ENCODE measurements at places on chromosomes 1 and 21.

- DNase-seq, result no peak
These were observed 13.8 kb upstream of the THEM5 start for GRCh38 chr1:151867321-151867720.

- peak; percentile 40 for DNase-seq
These were observed 40.4 kb downstream of the CASZ1 start for GRCh38 chr1:10755970-10756521.

DNA sequence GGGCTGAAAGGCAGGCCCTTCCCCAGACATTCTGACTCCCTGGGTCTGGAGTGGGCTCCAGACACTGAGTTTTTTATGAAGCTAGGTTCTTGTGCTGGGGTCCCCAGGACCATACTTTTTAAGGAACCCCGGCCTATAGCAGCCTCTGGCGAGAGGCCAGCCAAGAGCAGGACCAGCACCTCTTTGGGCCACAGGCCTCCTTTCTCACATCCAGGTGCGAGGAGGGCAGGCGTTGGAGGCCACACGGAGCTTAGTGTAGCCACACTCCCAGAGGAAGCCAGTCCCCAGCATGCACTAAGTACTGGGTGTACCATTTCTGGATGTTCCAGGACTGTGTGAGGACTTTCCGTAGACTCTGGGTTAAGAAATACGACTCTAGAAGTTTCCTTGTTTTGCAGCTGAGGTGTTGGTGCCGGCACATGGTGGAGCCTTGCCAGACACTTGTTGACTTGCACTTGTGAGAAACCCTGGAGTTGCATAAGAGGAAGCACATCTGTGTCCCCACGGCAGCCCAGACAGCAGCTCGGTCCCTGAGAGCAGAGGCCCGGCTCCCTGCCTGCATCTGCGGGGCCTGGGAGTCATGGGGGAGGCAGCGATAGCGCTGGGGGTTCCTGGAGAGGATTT, 122.2 kb upstream of the VAMP3 start:
- no peak for DNase-seq

GRCh38 chr1:203197625-203198024, 11.1 kb upstream of the CHI3L1 start:
- peak; percentile 71 for DNase-seq

DNA sequence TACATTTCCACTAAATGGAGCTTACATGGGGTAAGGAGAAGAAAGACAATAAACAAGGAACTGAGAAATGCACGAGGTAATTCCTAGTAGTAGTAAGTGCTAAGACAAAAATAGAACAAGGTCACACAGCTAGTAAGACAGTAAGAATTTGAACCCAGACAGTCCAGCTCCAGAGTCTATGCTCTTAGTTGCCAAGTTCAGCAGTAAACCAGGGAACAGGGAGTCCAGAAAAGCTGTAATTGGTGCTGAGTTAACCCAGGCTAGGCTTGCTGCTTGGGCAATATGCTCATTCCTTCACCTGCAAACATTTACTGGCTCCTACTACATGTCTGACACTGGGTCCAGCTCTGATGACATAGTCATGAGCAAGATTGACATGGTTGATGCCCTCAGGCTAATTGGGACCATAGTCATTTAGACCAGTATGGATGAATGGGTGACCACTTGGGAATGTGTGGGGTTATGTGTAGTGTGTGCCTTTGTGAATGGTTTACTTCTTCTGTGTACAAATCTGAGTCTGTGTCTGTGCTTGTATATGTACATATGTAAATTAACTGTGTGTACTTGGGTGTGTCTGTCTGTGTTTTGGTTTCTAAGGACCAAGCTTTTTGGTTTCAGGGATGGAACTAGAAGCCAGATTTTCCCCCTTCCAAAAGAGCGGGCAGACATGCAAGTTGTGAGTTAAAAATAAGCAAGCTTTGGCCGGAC, 2.0 kb downstream of the GPX7 start:
- no peak for DNase-seq

DNA sequence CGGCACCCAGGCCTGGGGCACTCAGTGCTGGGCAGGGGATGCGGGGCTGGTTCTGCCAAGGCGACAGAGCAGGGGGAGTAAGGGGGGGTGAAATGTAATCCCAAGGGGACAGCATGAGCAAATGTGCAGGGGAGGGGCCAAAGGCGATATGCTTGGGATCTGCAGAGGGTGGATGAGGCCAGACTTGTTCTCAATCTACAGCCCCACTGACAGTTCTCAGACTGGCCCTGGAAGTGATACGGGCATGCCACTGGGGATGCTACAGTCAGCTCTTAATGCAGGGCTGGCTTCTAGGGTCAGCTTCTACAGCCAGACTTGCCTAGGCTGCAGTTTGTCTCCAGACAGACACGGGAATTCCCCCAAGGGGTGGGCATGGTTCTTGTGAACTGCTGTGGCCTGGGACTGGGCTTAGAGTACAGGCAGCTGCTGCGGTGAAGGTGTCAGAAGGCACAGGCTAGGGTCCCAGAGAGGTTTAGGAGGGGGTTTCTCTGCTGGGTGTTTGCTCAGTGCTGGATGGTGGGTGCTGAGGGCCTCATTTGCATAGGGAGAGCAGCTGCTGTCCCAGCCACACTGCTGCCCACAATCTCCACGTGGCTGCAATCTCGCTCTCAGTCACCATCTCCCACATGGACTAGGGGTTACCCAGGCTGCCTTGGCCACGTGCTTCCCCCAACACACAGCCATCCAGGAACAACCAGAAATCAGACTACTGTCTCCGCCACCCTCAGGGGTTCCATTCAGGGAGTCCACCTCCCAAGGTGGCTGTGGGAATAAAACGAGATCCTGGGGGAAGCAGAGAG, 190.1 kb downstream of the HIVEP3 start:
- no peak for DNase-seq

DNA sequence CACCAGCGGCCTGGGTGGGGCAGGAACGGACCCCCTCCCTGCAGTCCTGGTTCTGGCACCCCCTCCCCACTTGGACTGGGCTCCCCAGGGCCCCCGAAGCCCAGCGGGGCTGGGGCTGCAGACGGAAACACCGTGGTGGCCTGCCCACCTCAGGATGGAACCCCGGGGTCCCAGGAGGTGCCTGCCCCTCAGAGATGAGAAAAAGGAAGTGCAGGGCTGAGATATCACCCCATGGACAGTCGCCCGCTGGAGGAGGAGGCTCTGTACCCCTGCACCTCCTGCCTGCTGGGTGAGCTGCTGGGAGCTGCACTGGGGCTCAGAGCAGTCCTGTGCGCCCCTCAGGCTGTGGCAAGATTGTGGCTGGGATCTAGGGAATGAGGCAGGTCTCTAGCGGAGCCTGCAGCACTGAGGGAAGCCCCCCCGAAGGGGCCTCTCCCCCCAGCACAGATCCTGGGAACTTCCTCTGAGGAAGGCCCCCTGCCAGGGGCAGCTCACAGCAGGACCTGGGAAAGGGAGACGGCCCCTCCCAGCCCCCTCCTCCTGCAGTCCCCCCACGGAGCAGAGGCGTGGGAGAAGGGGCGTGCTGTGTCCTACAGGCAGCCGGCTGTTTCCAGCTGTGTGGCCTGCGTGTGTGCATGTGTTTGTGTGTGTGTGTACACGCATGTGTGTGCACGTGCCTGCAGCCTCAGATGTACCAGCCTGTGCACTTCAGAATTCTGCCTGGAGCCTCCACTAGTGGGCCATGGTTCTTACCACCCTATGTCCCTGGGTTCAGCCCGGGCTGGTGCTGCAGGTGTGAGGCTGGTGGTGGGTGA, 6.9 kb downstream of the AGRN start:
- no peak for DNase-seq

GRCh38 chr1:21141030-21141429, 35.7 kb downstream of the EIF4G3 start:
- no peak for DNase-seq

GRCh38 chr1:187336441-187337168, 507.9 kb downstream of the PLA2G4A start:
- DNase-seq, result no peak

GRCh38 chr1:27572679-27573426, 31.1 kb downstream of the AHDC1 start:
- DNase-seq, result no peak

GRCh38 chr1:182786223-182786994, 3.2 kb upstream of the NPL start:
- DNase-seq, result peak; percentile 25

GRCh38 chr1:26288311-26288941, 8.5 kb downstream of the SH3BGRL3 start:
- peak; percentile 40 for DNase-seq

GRCh38 chr1:168321945-168322344, 41.3 kb downstream of the TBX19 start:
- DNase-seq, result peak; percentile 13

DNA sequence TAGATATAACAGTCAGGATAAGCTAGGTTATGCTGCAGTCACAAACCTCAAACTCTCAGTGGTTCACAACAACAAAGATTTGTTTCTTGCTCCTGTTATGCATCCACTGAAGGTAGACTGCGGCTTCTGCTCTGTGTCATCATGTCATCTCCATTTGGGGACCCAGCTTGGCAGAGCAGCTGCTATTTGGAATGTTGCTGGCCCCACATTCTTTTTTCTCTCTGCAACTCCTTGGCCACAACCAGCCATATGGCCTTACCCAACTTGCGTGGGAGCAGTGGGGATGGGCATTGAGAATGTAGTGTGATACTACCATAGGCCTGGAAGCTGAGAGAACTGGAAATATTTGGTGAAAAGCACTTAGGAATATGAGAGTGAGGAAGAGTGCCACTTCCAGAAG, 26.4 kb downstream of the AGO4 start:
- no peak for DNase-seq

- no peak for DNase-seq
These were observed 170.9 kb upstream of the IVNS1ABP start for GRCh38 chr1:185487936-185488335.

- peak; percentile 86 for DNase-seq
These were observed 79.7 kb downstream of the NGF start for GRCh38 chr1:115258302-115258866.

DNA sequence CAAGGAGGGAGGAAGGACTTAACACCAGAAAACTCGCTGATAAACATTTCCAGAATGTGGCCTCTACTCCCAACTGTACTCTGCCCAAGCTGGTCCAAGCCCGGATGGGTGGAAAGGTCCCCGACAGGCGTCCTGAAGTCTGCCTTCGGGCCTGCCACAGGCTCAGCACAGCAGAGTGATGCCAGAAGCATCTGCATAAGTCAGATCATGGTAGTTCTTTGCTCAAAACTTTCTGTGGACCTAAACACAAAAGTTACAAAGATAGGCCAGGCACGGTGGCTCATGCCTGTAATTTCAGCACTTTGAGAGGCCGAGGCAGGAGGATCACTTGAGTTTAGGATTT, 790 bp upstream of the UTS2 start:
- no peak for DNase-seq

DNA sequence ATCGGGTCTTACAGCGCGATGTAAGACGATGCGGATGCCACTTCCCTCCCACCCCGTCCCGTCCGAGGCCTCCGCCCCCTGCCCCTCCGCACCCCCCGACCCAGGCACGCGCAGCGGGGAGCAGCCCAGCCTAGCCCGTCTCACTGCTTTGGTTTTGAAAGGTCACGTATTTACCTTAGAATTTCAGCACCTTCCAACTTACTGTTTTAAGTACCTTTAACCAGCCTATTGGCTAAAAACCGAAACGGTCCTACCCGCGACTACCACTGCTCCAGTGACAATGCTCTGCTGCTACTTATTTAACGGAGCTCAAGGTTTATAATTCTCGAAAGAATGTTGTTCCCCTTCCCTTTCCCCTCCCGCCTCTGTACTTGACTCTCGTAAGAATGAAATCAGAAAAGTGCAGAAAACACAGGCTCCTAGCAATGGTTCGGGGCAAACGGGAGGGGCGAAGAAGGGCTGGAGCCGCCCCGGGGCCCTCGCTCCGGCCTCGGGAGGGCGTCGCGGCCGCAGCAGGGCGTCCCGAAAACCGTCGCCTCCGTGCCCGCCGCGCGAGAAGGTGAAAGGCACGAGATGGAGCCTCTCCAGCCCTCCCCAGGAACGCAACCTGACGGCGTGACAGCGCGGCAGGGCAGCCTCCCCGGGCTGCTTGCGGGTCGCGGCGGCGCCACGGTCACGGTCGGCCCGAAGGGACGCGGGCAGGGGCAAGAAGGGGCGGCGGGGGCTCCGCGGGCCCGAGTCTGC, 667 bp downstream of the TMEM50B start:
- DNase-seq, result no peak

DNA sequence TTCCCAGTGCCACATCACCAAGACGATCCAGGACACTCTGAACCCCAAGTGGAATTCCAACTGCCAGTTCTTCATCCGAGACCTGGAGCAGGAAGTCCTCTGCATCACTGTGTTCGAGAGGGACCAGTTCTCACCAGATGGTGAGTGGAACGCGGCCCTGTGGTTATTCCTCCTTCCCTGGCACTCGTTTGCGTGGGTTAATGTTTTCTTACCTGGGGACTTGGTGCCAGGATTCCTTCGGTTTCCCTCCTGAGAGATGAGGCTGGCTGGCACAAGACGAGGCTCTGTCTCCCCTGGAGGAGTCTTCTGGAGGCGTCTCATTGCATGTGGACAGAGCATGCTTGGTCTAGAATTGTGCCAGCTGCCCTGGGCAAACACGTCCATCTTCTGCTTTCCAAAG, 29.3 kb downstream of the ATP5PO start:
- no peak for DNase-seq

DNA sequence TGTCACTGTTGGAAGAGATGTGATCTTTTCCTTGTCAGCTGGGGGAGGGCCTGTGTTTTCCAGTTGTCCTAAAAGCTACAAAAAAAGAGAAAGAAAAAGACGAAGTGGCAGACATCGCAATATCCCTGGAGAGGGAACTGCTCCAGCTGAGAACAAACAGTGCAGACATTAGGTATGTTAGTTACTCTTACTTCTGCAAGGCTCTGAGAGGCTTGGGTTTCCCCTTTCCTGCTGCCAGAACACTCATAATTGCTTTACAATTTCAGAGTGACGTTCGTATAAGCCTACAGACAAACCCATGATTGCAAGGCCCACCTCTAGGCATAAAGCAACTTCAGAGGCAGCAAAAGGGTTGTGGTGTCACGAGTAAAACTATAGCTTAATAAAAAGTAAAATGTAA, 31.1 kb downstream of the CD160 start:
- DNase-seq, result no peak

GRCh38 chr1:3695326-3696217, 43.3 kb downstream of the TP73 start:
- no peak for DNase-seq

- no peak for DNase-seq
These were observed 228.7 kb downstream of the BARHL2 start for GRCh38 chr1:90488451-90488850.

GRCh38 chr1:117788014-117788413, 141.4 kb downstream of the GDAP2 start:
- no peak for DNase-seq

DNA sequence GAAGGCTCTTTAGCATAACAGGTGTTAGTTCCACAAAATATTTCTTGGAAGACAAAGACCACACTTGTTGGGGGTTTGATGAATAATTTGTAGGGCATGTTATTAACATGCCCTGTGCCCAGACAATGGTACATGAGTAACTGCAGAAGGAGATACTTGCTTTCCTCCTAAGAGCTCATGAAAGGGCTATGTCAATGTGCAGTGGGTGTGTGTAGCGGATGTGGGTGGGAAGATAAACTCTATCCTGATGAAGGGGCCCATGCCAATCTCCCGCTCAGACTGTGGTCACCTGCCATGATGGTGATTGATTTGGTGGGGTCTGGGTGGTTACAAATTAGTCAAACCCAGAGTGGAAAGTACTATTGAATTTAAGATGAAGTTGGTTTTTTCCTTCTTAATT, 69.8 kb upstream of the DNAH14 start:
- no peak for DNase-seq

GRCh38 chr1:1050577-1051052, 23.5 kb downstream of the RNF223 start:
- no peak for DNase-seq

Data from RCC 7860 (cell line).